Effector memory CD4-positive, alpha-beta T cell (primary cell): ENCODE measurements at places on chromosomes 6 and 20.

DNA sequence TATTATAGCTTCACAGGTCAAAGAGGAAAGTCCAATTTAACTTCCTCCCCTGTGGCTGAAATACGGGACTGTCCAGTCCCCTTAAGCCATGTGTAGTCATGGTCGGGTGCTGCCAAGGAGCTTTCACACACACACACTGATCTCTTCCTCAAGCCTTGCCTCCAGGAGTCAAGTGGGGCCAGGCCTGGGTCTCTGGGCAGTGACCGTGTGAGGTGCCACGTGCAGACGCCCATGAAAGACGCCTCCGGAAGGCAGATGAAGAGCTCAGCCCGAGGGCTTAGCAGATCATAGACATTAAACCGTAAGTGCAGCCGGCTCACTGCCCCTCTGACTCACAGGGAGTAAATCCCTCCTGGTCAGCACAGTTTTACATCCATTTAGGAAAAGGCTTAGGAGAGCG lies 4.2 kb downstream of the GABRR2 start:
- DNase-seq: no peak

GRCh38 chr6:37483252-37483901 lies 16.3 kb downstream of the CCDC167 start:
- DNase-seq: no peak

GRCh38 chr6:117491916-117492315 lies 9.4 kb downstream of the DCBLD1 start:
- no peak for DNase-seq

- no peak for DNase-seq
Measured at GRCh38 chr6:54981276-54981609, 134.7 kb downstream of the FAM83B start.

GRCh38 chr6:4356899-4357659 lies 221.7 kb upstream of the ECI2 start:
- no peak for DNase-seq

DNA sequence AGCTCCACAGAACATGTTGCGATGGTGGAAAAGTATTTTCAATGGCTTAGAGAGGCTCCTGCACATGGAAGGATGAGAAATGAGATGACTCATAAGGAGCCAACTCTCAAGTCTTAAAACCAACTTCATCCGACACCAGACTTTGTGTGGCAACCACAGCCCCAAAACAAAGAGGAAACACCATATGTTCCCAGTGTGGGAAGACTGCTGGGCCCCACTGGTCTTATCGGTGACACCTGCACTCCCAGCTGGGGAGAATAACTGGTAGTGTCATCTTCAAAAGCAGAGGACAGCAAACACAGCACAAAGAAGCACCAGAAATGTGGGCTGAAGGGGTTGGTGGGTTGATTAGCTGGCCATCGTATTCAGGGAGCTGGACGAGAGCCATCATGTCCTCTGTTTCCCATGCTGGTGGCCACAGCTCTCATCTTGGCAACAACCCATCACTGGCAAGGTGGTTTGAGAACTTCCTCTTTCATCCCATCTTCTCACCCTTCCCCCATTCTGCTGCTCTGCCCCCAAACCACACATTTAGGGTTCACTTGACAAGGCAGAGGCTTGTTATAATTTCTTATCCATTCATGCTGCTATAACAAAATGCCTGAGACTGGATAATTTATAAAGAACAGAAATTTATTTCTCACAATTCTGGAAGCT lies 46.0 kb upstream of the TASP1 start:
- DNase-seq: no peak

GRCh38 chr20:44020406-44021148 lies 105.9 kb downstream of the TOX2 start:
- no peak for DNase-seq

DNA sequence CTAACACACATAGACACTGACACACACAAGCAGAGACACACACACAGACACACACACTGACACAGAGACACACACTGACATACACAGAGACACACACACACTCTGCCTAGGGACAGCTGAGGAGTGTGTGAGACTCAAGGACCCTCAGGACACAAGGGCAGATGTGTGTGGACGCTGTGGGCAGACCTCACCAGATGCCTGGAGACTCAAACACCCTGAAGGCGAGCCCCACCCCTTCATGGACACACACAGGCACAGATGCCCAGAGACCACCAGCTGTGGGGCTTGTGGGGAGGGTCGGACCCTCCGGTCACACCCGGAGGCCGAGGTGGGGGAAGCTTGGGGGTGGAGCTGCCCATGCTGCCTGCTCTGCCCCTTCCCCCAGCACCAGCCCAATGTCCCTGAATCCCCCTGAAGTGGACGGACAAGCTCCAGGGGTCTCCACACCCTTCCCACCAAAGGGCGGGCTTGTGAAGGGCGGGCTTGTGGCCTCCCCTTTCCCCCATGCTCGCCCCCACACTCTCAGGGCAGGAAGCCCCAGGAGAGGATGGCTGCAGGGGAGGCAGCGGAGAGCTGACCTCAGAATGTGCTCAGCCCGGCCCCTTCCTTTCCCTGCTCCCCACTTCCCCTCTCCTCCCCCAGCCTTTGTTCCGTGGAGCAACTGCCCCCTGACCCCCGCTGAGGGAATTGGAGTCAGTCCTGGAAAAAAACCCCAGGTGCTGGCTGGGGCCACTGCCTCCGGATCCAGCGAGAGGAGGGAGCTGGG lies 13.9 kb upstream of the ABHD16B start:
- no peak for DNase-seq

DNA sequence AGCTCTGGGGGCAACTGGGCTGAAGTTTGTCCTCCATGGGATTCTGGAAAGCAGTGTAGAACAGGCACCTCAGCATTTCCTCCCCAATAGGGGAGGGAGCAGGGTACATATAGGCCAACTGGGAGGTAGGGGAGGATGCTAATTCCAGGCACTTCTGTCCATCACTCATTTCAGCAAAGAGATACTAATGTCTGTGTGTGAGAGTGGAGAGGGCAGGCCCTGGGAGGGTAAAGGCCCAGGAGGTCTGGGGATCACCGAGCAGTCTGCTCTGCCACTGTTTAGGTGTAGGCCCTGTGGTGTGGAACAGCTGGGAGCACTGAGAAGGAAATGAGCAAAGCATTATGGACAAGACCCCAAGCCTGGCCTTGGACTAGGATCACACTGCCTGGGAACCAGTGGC lies 158.7 kb downstream of the SLC24A3 start:
- no peak for DNase-seq

DNA sequence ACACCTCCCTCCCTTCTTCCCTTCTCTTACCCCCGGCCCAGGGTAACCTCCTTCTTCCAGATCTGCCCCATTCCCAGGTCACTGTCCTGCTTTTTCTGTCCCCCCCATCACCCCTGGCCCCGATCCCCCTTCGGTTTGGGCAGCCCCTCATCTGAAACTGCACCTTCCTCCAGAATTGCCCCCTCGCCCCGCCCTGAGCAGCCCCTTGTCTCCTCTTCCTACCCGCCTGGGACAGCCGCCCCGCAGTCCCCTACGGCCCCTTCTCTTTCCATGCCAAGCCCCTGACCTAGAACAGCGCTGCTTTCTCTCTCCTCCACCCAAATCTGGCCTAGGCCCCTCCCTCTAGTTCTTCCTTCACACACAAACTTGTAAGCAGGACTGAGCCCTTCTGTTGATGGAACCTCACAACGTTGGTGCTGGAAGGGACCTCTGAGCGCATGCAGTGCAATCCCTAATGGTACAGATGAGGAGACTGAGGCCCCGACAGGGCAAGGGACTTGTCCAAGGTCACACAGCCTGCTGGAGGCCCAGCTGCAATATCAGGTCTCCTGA lies 630 bp downstream of the PPP2R5D start:
- no peak for DNase-seq

- DNase-seq: no peak
Measured at GRCh38 chr6:137832110-137832509, 34.9 kb upstream of the TNFAIP3 start.

DNA sequence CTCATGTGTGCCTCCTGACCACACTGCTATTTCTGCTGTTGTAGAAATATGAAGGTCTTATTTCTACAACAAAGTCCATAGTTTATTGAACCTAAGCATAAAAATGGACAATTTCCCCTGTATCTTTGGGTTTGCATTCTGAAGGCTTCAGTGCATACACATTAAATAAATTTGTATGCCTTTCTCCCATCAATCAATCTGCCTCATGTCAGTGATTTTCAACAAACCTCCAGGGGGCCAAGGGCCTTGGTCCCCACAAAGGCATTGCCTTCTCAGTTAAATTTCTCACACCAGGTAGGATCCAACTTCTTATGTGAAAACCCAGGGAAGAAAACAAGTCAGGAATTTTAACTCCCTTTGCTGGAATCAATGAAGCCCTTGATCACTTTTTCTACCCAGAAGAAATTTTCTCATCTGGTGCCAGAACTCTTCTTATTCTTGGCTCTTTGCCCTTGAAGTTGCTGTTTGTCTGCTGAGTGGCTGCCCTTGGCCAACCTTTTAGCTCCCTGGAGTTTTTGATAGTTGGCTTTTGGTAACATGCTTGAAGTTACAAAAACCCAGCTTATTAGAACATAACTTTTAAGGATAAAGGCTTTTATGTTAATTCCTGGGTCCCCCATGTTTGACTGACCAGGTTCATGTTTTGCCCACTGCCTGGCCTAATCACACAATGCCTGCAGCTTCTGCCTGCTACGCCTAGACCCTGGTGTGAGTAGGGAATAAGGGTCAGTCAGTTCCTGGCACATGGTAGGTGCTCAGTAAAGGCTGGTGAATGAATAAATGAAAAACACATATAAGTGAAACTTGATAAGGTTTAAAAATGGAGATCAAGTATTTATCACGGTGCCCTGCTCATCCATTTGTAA lies 37.0 kb downstream of the SHLD1 start:
- DNase-seq: no peak
